Mesothelial cell of epicardium (in vitro differentiated cells): ENCODE measurements at places on chromosomes 6 and 20. TPM values are rescaled to one million over a fixed set of nuclear protein-coding genes. Genes with fewer than 3 reads are reported as not detected.

KHDC1L gene
- 0.56 to 0.95 TPM (median 0.58 TPM) in 3 replicates for total RNA-seq

STMND1 gene
- 0.34 to 0.38 TPM in 2 of 3 replicates, not detected in the other for total RNA-seq

CALHM6 gene
- 2.2 to 2.4 TPM (median 2.4 TPM) in 3 replicates for total RNA-seq

PNLDC1 gene
- 0.16 to 0.33 TPM (median 0.23 TPM) in 3 replicates for total RNA-seq

PRPH2 gene
- total RNA-seq: 0.11 to 0.16 TPM (median 0.11 TPM) in 3 replicates
